ENCODE measurements at places on chromosomes 2 and 18.

DNA sequence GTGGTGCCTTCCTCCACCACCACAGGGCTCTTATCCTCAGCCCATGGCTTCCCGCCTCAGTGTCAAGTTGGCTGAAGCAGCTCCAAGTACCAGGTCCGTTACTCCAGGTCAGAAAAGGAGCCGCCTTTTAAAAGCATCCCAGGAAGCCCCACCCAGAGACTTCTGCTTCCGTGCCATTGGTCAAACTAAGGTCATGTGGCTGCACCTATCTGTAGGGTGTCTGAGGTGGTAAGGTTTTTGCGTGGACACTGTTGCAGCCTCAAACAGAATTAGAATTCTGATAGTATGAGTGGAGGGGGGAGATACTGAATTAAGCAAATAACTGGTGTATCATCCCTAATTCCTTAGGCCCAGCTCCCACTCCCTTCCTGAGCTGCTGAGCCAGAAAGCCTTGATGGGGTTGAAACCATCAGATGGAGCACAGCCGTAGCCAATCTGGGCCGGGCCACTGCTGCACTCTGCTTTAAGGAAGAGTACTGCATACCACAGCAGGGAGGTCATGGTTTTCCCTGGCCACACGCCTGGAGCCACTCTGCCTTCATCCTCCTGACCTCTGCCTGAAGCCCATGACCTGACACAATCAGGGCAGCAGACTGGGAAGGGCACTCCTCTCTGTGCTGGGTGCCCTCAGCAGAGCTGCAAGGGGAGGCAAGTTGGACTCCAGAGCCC lies 8.4 kb downstream of the TMEM247 start:
- DNase-seq: no peak

DNA sequence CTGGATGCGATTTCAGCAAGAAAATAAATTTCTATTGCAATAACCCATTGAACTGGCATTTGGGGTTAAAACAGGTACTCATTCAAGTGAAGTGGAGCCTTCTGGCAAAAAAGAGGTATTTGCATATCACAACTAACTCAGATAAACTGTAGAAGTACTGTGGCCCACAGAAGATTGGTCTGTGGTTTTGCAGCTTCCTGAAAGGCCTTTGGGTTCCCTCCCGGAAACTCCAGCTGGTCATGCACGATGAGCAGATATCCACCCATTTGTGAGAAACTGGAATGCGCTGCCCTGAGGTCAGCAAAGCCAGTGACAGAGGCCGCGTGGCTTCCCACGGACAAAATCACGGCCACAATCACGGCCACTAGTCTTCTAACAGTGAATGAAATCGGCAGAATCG lies 106.3 kb downstream of the EPHA4 start:
- DNase-seq: no peak

GRCh38 chr2:70647873-70648481 lies 94.4 kb upstream of the TGFA start:
- peak; percentile 70 for DNase-seq

- DNase-seq: no peak
These were observed 65.0 kb upstream of the EPB41L3 start for GRCh38 chr18:5608846-5609245.

GRCh38 chr18:49094979-49095632 lies 144.3 kb upstream of the SMAD7 start:
- DNase-seq: no peak

DNA sequence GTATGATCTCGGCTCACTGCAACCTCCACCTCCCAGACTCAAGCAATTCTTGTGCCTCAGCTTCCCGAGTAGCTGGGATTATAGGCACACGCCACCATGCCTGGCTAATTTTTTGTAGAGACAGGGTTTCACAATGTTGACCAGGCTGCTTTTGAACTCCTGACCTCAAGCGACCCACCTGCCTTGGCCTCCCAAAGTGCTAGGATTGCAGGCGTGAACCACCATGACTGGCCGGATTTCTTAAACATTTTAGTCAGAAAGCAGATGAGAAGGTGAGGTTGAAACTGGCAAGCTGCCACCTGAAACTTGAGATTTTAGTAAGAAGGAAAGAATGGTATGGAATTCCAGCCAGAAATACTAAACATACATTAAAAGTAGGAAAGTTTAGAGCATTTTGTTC lies 31.9 kb downstream of the KLHL23 start:
- no peak for DNase-seq

GRCh38 chr2:197516393-197516761 lies 511 bp downstream of the MOB4 start:
- peak; percentile 31 for DNase-seq

- no peak for DNase-seq
These were observed 61.2 kb upstream of the MRPS9 start for GRCh38 chr2:104976603-104977120.

- DNase-seq: no peak
These were observed 614.6 kb downstream of the SUCLG1 start for GRCh38 chr2:83844490-83844889.

DNA sequence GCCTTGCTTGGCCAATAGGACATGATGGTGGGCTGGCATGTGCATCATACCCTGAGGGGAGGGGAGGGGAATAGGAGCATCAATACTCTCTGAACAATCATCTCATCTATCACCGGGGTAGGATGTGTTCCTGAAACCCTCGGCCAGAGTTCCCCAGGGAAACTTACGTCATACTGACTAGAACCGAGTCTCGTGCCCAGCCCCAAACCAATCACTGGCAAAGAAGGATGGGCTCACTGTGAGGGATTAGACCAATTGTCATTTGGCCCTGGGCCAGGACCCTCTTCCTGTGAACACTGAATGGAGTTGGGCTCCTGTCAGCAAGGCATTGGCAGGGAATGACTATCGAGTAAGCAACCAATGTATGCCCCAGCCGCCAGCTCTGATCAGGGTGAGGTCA lies 261.5 kb downstream of the MYCN start:
- DNase-seq: no peak

DNA sequence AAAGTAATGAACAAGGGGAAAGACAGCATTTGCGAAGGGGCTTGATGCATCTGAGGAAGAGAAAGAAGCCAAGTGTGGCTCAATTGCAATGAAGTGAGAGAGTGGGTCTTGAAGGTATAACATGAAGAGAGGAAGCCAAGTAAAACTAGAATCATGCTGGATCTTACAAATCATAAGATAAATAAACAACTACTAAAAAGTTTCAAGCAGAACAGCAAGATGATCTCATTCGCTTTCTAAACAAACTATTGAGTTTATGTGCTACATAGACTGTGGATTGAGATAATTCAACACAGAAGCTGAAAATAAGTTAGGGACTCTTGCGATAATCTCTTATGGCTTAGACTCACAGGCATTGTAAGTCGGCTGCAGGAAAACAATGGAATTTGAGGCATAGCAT lies 1310.5 kb upstream of the NRXN1 start:
- DNase-seq: no peak

GRCh38 chr18:63421514-63421913 lies 762 bp downstream of the VPS4B start:
- no peak for DNase-seq

DNA sequence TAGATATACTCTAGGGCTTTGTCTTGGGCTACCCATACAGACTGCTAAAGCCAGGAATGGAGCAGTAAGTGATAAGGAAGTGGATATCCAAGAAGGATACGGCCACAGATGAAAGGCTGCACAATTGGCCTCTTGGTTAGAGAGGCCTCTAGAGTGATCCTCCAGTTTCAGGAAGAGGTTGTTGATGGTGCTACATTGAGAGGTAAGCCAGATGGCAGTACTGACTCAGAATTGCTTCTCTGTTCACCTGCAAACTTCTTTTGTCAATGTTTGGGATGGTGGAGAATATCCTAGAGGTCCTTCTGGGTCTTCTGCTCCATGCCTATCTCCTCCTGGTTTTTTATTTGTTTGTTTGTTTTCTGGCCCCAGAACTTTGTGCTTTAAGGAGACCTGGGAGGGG lies 226.8 kb upstream of the LRRTM1 start:
- no peak for DNase-seq

DNA sequence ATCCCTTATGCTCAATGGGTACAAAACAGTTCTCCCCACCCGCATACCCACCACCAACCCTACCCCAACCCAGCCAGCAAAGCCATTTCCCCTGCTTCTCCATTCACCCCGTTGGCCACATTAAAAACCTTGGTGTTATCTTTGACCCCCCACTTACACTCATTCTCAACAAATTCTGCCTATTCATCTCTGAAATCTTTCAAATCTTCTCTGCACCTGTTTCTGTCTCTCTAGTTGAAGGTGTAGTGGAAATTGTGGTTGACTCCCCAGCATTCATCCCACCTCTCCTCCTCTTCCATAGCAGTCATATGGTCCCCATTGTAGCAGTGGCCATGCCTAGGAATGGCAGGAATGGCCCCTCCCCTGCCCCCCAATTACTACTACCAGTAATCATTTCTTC lies 20.5 kb upstream of the TET3 start:
- no peak for DNase-seq

- DNase-seq: no peak
These were observed 89.8 kb upstream of the NEUROD1 start for GRCh38 chr2:181770150-181770549.

GRCh38 chr18:53990485-53990884 lies 234.0 kb downstream of the MBD2 start:
- no peak for DNase-seq

DNA sequence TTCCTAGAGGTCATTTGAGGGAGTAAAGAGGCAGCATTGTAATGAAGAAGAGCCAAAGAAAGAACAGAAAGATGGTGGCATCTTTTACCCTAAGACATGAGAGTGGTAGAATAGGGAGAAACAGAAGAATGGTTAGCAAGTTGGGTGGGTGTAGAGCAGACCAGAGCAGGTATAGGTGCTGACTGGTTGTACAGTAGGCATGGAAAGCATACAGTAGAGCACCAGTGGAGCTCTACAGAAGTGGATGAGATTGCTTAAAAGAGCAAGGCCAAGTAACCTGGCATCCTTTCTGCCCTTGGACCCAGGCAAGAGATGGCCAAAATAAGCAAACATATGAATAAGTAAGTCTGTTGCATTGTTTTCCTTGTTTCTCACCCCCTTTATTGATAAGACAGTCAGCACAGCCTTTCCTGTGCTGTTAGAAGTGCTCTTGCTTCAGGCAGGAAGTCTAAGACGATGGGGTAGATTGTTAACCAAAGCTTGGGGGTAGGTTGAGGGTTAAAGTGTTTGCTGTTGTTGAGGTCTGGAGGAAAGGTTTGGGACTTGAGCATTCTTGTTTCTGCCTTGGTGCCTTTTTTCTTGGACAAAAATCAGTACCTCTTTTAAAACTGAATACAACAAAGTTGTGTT lies 76.9 kb downstream of the DIS3L2 start:
- no peak for DNase-seq

- no peak for DNase-seq
These were observed 138.4 kb upstream of the HS6ST1 start for GRCh38 chr2:128457006-128457604.

GRCh38 chr2:222979484-222979883 lies 72.5 kb upstream of the KCNE4 start:
- no peak for DNase-seq

GRCh38 chr18:54052732-54053429 lies 171.6 kb downstream of the MBD2 start:
- DNase-seq: no peak

- DNase-seq: no peak
These were observed 9.0 kb downstream of the CYBRD1 start for GRCh38 chr2:171531291-171531690.

- no peak for DNase-seq
These were observed 52.8 kb upstream of the TMEM182 start for GRCh38 chr2:102708847-102709559.

GRCh38 chr18:37559194-37559593 lies 6.4 kb downstream of the CELF4 start:
- no peak for DNase-seq

GRCh38 chr18:38497266-38497665 lies 931.7 kb upstream of the CELF4 start:
- no peak for DNase-seq

GRCh38 chr18:29749704-29750103 lies 1292.8 kb downstream of the DSC3 start:
- DNase-seq: no peak

DNA sequence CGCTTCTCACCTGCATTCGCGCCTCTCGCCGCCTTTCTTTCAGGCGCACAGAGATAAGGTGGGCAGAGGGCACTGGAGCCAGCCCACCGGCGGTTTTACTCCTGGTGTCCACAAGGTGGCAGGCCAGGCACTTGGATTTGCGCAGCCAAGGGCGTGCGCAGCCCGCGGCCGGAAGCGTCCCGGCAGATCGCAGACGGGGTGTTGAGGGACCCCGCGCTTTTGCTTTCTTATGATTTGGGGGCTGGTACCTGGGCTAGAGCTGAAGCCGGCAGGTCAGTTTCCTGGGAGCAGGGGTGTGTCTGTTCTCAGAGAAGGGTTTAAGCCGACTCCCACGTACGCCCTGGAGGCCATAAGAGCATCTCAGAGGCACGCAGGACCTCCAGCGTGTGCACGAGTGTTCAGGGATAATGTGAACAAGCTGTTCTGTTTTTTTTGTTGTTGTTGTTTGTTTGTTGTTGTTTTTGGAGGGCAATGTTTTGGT lies 305.6 kb upstream of the CXCR4 start:
- peak; percentile 74 for DNase-seq

DNA sequence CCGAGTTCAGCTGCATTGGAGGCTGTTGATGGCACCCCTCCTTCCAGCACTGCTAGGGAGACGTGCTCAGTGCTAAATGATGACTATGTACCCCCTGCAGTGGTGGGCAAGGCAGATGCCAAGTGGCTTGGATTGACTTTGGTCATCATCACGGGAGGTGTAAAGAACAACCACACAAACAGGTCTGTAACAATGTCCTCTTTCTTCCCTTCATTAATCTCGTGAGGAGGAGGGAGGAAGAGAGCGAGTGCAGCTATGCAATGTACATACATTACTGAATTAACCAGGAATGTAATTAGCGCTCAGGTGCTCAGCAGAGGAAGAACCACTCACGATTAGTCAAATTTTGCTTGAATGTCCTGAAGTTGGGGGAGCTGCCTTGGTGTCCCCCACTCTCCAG lies 173.9 kb upstream of the SKOR2 start:
- DNase-seq: no peak

GRCh38 chr2:135004005-135004746 lies 43.1 kb downstream of the MAP3K19 start:
- DNase-seq: peak; percentile 49

GRCh38 chr2:159753797-159754196 lies 41.5 kb downstream of the MARCHF7 start:
- DNase-seq: no peak

DNA sequence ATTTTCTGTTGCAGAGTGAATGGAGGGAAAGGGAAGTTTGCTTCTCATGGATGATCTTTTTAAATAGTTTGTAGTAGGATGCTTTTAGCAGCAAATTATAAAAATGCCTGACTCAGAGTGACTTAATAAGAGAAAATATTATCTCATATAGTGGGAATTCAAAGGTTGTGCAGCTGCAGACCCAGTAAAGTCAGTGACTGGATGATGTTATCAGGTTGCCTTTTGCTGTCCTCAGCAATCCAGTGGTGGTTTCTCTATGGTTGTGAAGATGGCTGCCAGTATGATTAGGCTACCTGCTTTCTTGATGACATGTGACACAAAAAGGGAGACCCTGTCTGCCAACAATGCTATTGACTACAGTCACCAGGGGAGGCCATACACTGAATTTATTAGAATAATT lies 184.8 kb downstream of the DIS3L2 start:
- no peak for DNase-seq

GRCh38 chr2:136363900-136364299 lies 246.0 kb upstream of the CXCR4 start:
- DNase-seq: no peak

- DNase-seq: no peak
These were observed 28.9 kb downstream of the ADI1 start for GRCh38 chr2:3490191-3491170.

- DNase-seq: no peak
These were observed 189.8 kb downstream of the TMEM18 start for GRCh38 chr2:487186-488079.
